Activated naive CD4-positive, alpha-beta T cell treated with anti-CD3 and anti-CD28 coated beads, Interleukin-2, amount 50 U/mL, for 16 hours (primary cell): ENCODE measurements at places on chromosomes 5 and 9.
A peak's percentile ranks its signal among the peaks of the same experiment; 100 is the strongest.

GRCh38 chr9:86408121-86408520 lies 53.9 kb upstream of the TUT7 start:
- no peak for DNase-seq

- DNase-seq, result no peak
Measured at GRCh38 chr5:151097820-151098767, 17.3 kb upstream of the TNIP1 start.

DNA sequence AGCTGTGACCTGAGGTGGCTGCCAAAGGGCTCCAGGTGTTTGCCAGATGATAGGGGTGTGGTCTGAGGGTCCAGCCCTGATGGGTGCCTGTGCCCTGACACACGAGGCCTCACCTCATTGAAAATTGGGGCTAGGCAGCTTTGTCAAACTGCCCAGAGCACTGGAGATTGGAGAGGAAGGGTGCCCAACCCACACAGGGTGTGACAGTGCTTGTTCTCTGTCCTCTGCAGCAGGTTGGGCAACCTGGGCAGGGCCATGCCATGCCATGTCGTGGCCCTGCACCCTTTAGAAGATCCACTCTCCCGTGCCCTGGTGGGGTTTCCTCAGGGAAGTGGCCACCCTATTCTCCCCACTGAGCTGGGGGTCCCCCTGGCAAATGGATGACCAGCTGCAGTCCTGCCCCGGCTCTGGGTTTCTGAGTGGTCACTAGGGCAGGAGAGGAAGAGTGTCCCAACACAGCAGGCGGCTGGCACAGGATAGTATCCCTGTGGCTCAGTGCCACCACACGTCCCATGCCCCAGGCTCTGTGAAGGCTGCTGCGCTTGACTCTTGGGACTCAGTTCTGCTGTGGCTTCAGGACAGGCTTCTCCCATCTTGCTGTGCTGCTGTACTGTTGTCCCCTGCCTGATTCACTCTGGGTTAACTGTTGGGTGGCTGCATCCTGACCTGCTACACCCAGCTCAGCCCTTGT lies 100.8 kb upstream of the PITX1 start:
- DNase-seq, result no peak

- no peak for DNase-seq
Measured at GRCh38 chr5:69308046-69308553, 24.5 kb downstream of the CCDC125 start.

DNA sequence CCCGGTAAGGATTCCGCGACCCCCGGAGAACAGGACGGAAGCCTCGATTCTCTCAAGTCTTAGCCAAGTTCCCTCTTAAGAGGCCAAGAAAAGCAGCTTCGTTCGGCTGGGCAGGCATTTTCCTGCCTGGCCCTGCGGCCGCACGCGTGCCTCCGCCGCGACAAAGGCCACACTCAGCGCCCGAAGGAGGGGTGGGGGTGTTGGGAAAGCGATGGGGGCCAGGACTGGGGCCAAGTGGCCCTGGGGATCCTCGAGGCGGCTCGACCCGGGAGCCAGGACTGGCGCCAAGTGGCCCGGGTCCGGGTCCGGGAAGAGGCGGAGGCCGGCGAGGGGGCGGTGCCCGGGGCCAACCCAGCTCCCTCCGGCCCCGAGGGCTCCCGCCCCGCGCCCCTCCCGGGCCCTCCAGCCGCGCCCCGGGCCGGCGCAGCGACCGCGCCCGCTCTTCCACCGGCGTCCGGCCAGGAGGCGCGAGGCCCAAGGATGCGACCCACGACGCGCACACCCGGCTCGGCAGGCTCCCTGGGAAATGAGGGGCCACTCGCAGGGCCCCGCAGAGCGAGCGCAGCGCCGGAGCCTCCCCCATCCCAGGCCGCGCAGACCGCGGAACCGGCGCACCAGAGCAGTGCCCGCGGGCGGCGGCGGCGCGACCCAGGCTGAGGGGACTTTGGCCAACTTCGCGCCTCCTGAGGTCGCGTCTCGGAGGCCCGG lies 756 bp downstream of the VAV2 start:
- no peak for DNase-seq

DNA sequence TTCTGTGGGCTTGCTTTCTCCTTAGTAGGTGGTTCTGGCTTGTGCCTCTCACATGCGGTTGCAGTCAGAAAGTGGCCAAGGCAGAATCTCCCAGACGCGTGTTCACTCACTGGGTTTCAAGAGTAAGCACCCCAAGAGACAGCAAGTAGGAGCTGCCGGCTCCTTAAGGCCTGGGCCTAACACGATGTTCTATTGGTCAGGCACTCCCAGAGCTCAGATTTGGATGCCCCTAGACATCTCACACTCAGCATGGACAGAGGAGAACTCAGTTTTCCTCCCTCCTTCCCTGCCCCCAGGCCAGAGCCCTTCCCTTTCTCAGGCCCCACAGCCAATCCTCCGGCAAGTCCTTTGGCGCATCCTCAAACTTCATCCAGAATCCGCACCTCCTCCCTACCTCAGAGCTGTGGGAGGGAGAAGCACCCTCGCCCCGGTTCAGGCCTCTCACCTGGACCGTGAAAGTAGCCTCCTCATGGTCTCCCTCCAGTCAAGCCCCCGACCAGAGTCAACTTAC lies 6.5 kb upstream of the CARD19 start:
- DNase-seq, result no peak

DNA sequence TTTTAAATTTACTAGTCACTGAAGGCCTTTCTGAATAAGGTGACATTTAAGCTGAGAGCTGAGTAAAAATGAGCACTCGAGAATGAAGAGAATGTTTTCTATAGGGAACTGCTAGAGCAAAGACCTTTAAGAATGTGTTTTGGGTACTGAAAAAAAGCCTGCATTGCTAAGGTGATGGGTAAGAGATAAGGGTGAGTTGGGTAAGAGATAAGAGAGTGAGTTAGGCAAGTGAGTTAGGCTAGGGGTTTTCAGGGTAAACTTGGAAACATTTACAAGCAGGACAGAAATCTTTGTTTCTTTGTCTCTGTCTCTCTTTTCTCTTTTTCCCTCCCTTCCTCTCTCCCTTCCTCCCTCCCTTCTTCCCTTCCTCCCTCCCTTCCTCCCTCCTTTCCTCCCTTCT lies 5.6 kb downstream of the RAD23B start:
- DNase-seq, result no peak

- peak; percentile 35 for DNase-seq
Measured at GRCh38 chr5:14143841-14144585, 871 bp downstream of the TRIO start.

DNA sequence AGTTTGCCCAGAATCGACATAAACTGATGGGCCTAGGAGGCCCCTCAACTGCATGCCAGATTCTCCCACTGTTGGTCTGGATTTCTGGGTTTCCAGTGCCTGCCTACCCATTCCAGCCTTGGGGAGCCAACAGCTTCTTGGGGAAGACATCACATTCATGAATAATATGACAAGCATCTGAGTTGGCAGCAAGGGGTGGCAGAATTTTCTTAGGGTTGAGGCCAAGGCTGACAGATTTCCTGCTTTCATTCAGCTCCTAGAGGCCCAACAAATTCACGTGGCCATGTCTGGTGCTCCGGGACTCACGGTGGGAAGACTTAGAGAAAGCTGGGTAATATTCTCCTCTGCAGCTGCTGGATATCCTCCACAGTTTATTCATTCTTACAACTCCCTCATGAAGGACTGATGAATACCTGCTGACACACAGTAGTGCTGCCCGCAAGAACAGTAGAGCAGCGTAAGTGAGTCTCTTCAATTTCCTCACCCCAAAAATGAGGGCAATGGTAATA lies 305.0 kb upstream of the TNC start:
- DNase-seq, result no peak
